ENCODE measurements at places on chromosomes 16 and 17.

- no peak for DNase-seq
Measured at GRCh38 chr17:69860142-69860680, 214.8 kb upstream of the KCNJ16 start.

- no peak for DNase-seq
Measured at GRCh38 chr16:73056921-73057290, 9.0 kb upstream of the ZFHX3 start.

DNA sequence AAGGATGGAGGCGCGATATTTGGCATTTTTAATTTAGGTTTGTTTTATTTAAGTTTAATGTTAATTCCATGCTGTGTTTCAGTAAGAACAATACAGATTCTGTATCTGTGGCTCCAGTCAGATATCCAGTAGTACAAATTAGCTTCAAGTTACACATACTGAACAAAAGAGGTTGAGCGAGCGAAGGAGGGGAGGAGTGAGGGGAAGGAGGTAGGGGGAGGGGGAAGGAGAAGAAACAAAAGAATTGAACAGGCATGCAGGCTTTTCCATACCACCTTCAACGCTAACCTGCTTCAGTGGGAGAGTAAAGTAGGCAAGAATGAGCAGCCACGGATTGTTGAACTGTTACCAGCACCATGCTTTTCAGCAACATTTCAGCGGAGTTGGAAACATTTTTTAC lies 55.5 kb downstream of the YWHAE start:
- no peak for DNase-seq

GRCh38 chr17:62998166-62998565 lies 32.1 kb downstream of the TANC2 start:
- no peak for DNase-seq

DNA sequence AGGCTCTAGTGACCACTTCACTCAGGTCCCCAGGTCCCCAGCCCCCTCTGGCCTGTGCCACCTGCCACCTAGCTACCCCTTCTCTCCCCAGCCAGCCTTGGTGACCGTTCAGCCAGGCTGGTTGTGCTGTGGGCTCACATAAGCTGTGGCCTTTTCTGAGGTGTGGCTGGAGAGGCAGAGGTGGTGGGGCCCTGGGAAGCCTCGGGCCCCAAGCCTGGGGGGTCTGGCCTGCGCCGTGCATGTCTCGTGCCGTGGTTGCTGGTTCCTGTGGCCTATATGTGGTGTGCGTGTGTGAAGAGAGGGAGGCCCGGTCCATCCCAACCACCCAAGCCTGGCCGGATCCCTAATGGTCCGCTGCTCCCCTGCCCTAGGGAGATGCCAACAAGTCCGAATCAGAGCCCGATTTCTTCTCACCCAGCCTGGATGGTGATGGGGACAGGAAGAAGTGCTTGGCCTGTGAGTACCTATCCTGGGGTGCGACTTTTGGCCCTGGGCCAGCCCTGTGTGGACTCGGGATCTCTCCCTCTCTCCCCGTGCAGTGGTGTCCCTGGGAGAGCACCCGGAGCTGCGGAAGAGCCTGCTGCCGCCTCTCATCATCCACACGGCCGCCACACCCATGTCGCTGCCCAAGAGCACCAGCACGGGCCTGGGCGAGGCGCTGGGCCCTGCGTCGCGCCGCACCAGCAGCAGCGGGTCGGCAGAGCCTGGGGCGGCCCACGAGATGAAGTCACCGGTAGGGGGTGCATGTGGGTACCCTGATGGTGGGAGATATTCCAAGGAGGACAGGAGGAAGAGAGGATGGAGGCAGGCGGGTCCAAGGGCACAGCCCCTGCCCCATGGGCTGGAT lies 35.9 kb downstream of the CACNA1G start:
- no peak for DNase-seq

- no peak for DNase-seq
Measured at GRCh38 chr17:35057332-35057915, 6.1 kb downstream of the RFFL start.

- no peak for DNase-seq
Measured at GRCh38 chr16:2753733-2754020, 1.2 kb downstream of the SRRM2 start.

DNA sequence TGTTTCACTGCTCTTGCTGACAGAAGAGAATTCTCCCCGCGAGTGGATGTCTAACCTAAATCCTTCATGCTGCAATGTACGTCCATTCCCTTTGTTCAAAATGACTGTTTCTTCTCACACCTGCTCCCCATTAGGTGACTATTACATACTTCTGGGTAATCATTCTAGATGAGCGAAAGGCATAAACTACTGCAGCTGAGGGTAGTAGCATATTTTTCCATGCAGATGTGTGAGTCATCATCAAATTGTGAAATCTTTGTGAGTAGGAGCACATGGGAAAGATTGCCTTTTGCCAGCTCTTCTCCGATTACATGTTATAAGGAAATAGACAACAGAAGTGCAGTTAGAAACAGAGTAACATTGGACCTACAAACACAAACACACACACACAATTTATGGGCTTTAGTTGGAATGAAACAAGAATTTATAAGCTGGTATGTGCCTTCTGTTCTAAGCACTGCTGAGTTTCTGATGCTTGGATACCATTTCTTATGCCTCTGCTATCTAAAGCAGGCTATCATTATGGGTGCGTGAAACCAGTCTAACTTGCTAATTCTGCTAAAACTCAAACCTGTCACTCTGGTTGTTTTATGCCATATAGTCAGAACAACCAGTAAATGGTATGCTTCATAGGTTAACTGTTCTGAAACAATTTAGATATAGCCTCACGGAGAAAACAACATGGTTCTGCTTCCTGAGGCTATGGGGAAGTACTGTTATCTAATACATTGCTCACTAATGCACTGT lies 346.9 kb upstream of the PSMD7 start:
- DNase-seq = peak; percentile 53

GRCh38 chr17:63692195-63692816 lies 7.6 kb downstream of the LIMD2 start:
- no peak for DNase-seq

DNA sequence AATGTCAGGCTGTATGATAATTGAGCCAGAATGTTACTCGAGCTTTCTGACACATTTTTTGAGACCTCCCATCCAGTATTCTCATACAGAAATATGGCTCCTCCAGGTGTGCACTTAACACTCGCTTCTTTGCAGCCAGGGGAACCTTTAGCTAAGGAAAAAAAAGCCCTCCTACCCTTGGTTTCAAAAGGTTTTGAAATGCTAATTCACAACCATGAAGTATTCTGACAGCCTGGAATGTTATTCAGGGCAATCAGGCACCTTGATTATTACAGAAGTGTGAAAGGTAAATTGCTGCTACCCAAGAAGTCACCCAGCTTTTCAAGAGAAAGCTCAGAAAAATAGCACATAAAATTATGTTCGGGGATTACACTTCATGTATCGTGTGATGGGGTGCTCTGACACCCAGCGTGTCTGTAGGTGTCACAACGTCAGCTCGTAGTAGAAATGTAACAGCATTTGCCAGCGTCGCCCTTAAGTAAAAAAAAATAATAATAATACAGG lies 41.1 kb downstream of the NTN1 start:
- no peak for DNase-seq

- no peak for DNase-seq
Measured at GRCh38 chr16:68233085-68233834, 2.7 kb downstream of the ESRP2 start.

GRCh38 chr16:76784530-76784929 lies 406.5 kb upstream of the MON1B start:
- DNase-seq = no peak

- DNase-seq = peak; percentile 29
Measured at GRCh38 chr17:69898601-69899000, 176.4 kb upstream of the KCNJ16 start.

GRCh38 chr16:49661465-49662187 lies 194.3 kb downstream of the ZNF423 start:
- DNase-seq = no peak

DNA sequence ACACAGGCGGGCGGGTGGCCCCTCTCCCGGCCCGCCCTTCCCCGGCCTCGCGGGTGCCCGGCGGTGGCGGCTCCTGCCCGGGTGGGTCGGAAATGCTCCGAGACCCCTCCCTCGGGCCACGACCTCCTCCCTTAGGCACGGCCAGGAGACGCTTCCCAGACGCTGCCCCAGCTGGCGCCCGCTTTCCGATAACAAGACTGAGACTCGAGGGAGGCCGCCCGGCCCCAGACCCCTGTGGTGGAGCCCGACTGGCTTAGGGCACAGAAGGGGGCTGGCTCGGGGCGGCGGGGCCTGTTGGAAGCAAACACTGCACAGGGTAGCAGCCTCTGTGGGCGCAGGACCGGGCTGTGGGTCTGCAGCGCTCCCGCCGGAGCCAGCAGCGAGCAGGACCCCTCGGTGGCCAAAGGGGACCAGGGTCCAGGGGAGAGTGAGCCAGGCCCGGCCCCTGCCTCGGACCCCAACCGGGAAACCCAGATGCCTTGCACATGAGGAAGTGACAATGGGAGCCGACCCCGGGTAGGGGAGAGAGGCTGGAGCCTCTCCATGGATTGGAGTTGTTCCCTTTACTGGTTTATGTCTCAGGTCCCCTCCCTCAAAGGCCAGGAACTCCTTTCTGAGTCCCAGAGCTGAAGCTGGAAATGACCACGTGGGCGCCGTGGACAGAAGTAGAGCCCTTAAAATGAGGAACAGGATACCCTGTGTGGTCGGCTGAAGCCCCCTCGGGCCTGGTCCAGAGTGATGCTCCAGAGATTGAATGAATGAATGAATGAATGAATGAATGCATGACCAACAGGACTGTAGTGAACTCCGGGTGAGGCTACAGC lies 19.8 kb upstream of the ADCY7 start:
- no peak for DNase-seq

- DNase-seq = no peak
Measured at GRCh38 chr17:57489321-57489720, 233.0 kb downstream of the MSI2 start.

- DNase-seq = no peak
Measured at GRCh38 chr16:79593074-79593531, 7.4 kb downstream of the MAF start.

- DNase-seq = no peak
Measured at GRCh38 chr17:33072421-33073161, 80.9 kb downstream of the SPACA3 start.

DNA sequence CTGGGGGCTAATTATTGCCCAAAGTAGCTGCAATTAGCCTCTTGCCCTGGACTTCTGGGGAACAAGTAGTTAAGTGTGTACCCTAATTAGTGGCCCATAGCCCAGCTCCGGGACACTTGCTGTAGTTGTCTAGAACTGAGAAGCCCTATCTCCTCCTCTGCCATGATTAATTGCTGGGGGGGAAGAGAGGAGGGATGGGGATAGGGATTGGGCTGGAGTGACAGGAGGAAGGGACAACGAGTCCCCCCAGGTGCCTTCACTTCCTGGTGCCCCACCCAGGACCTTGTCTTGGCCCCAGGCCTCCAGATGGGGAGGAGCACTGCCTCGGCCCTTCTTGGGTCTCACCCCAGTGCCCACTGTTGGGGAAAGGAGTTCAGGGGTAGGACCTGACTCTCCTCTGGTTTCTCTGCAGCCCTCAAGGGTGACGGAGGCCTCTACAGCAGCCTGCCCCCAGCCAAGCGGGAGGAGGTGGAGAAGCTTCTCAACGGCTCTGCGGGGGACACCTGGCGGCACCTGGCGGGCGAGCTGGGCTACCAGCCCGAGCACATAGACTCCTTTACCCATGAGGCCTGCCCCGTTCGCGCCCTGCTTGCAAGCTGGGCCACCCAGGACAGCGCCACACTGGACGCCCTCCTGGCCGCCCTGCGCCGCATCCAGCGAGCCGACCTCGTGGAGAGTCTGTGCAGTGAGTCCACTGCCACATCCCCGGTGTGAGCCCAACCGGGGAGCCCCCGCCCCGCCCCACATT lies 17.4 kb downstream of the NGFR start:
- DNase-seq = no peak

GRCh38 chr17:45287526-45288500 lies 25.9 kb upstream of the SPATA32 start:
- DNase-seq = peak; percentile 76

DNA sequence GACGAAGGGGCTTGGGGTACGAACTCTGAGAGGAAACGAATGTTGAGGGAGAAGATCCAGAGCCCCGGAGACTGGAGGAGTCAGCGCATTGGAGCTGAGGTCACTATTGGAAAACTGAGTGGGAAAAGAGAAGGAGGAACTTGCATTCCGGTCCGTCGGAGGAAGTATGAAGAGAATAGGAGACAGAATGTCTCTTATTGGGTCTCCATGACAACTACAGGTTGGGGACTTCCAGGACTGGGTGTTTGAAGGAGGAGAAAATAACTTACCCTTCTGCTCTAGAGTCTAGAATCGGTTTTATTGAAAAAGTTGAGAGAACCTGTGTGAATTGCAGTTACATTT lies 537 bp downstream of the GOSR1 start:
- no peak for DNase-seq

DNA sequence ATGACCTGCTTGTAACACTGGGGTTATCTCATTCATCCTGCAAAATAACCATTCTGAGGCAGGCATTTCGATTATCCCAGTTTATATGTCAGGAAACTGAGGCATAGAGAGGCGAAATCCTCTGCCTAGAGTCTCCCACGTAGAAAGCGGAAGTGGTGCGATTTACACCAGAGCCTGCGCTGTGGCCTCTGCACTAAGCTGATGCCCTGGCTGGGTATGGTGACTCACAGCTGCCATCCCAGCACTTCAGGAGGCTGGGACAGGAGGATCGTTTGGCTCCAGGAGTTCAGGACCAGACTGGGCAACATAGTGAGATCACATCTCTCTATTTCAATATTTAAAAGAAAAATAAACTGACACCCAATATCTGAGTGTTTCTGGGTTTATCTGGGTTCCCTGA lies 59.3 kb upstream of the BCO1 start:
- no peak for DNase-seq

GRCh38 chr16:3454631-3455147 lies 11.2 kb downstream of the NAA60 start:
- no peak for DNase-seq

GRCh38 chr17:61338874-61339478 lies 60.7 kb upstream of the TBX2 start:
- no peak for DNase-seq

DNA sequence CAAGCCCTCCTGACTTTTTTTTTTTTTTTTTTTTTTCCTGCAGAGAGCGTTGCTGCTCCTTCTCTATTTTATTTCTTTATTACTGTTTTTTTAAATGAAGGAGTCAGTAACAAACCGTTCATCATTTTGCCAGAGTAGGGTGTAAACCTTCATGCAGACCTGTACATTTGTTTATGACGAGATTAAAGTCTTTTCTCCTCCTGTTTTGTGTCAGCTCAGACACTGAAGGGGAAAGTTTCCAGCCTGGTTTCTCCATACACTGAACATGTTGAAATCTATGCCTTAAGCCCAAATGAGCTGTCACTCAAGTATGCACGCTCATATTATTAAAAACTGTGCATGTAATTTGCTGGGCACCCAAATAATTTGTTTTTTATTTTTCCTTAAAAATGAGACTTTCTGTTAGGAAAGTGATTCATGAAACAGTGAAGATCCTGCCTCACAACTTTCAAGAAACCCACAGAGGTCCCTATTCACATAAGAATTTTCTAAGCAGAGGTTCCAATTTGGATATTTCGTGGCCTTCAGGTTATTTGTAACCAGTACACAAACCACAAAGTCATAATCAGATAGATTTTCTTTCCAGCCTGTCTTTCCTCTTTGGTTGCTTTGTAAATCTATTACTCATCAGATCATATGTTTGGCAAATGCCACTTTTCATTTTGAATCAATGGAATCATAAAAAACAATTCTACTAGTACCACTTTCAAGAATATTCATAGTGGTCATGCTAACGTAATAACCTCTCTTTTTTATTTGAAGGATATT lies 700.3 kb downstream of the MAF start:
- no peak for DNase-seq

GRCh38 chr17:42531455-42532354 lies 4.3 kb upstream of the NAGLU start:
- DNase-seq = peak; percentile 66

- DNase-seq = no peak
Measured at GRCh38 chr16:2954656-2955381, 9.3 kb upstream of the KREMEN2 start.

- DNase-seq = no peak
Measured at GRCh38 chr16:56872863-56873391, 7.9 kb downstream of the SLC12A3 start.

Measured in right hindlimb (tissue), 1 donor.